ENCODE measurements at places on chromosomes 1 and 21.

DNA sequence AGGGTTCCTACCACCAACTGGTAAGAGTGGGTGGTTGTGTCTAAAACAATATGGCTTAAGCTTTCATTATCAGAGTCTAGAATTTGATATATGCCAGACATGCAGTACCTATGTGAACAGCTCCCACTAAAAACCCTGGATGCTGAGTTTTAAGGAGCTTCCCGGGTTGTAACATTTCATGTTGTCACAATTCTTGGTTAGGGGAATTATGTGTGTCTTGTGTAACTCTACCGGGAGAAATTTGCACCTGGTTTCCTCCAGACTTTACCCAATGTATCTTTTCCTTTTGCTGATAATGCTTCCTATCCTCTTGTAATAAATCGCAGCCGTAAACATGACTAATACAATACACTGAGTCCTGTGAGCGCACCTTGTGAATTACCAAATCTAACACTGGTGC, 48.3 kb downstream of the ARID4B start:
- DNase-seq, result no peak

DNA sequence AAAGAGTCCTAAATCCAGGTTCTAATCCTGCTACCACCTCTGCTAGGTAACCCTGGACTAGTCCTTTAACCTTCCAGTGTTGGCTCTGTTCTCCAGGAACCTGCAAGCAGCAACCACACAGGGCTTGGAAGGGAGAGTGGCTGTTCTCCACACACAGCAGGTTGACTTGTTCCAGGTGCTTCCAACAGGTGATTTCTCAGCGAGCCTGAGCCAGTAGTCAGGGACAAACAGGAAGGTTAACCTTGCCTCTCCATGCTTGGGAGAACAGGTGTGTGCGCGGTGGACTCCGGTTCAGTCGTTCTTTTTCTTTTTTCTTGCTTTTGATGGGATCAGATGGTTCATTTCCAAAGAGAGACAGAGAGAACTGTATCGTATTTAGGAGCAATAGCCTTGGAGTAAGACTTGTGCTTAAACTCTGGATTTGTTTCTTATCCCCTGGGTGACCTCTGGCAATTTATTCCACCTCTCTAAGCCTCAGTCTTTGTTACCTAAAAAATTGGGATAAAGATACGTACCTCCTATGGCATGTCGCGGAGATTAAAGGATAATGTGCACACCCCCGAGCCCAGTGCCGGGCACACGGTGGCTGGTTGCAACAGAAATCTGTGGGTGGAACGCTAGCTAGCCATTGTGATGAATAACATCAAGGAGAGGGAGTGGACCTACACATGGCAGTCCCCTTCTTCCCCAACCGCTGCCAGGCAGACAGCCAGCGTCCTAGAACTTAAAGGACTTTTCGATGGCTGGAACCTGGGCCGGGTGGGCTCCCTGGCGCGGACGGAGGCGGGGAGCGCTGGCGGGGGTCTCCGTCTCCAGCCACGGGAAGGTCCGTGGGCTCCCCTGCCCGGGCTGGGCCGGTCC, 583 bp upstream of the CACHD1 start:
- DNase-seq, result no peak

- no peak for DNase-seq
Observed at GRCh38 chr1:198693321-198693720, 54.5 kb downstream of the PTPRC start.

GRCh38 chr1:196372896-196373536, 235.2 kb downstream of the KCNT2 start:
- peak; percentile 13 for DNase-seq

GRCh38 chr1:8939000-8939265, 6.7 kb upstream of the CA6 start:
- no peak for DNase-seq

DNA sequence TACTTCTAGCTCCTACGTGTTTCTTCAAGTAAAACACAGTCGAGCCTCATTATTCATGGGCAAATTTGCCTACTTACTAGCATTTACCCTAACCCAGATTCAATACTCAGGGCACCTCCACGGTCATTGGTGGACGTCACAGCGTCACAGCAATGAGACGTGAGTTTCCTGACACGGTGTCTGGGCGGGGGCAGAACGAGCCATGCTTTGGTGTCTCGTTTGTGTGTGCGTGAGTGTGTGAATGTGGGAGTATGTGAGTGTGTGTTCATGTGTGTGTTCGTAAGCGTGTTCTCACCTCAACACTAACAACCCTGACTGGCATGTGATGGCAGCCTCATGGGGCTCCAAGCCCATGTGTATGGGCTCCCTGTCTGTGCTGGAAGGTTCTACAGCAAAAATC, 17.5 kb upstream of the COL18A1 start:
- no peak for DNase-seq

GRCh38 chr1:17229379-17229778, 19.5 kb upstream of the PADI3 start:
- DNase-seq, result no peak

DNA sequence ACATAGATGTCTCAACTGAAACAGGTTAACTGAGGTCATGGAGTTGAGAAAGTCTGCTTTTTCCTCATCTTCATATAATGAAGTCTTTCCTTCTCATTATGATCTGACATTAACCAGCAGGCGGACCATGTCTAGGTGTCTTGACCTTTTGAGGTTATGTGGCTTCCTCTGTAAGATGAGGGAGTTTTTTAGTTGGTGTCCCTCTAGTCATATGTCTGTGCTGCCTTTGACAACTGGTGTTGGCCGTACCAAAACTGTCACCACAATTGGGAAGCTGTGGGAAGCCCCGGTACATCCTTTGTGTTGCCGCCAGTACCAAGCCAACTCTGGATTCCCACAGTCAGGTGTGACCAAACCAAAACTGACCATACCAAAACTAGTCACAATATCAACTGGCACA, 105.1 kb downstream of the PBX1 start:
- no peak for DNase-seq

DNA sequence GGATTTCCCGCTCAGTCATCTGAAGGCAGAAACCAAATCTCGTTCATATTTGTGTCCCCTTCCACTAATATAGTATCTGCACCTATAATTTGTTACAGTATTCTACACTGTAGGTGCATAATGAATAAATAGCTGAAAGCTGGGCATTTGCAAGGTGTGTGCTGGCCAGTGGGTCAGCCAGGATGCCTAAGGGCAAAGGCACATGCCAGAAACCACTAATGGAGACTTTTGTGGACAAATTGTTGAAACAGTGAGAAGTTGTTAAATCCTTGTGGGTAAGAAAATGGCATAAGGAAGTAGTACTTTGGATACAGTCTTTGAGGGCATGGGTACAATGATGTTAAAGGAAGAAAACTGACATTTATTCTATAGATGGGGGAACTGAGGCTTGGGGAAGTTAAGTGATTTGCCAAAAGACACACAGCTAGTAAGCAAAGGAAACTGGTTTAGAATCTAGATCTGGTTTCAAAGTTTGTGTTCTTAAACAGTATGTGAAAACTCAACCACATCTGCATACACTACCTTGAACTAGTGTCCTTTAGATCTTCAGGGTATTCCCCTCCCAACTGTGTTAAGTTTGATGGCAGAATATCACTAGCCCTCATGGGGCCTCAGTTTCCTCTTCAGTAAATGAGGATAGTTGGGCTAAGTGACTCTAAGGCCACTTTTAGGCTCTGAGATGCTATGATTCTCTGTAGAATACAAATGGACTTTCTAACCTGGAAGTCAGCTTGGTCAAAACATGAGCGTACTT, 26.5 kb upstream of the LRRC8C start:
- no peak for DNase-seq

DNA sequence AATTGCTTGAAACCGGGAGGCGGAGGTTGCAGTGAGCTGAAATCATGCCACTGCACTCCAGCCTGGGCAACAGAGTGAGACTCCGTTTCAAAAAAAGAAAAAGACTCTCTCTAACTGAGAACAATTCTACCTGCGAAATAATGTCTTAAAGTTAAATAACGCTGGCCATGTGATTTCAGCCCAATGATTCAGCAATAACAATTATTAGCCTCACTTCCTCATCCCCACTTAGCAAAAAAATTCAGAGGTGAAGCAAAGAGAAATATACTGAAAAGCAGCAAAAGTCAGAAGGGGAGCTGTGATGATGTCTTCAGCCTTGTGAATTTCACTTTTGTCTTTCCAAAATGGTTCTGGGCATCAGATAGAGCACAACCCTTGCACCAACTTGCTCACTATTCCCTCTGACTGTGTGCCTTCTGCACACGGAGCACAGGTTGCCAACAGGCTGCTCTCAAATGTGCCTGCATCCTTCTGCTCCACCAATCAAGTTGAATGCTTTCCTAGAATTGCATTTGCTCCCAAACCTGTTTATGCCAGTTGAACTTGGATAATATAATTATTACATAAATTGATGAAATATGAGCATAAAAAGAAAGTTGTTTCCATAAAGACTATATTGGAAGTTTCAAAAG, 79.8 kb upstream of the IPO9 start:
- no peak for DNase-seq

- DNase-seq, result peak; percentile 47
Observed at GRCh38 chr1:229557200-229557850, 1.2 kb downstream of the ABCB10 start.

GRCh38 chr1:51567653-51568052, 48.6 kb upstream of the EPS15 start:
- no peak for DNase-seq

DNA sequence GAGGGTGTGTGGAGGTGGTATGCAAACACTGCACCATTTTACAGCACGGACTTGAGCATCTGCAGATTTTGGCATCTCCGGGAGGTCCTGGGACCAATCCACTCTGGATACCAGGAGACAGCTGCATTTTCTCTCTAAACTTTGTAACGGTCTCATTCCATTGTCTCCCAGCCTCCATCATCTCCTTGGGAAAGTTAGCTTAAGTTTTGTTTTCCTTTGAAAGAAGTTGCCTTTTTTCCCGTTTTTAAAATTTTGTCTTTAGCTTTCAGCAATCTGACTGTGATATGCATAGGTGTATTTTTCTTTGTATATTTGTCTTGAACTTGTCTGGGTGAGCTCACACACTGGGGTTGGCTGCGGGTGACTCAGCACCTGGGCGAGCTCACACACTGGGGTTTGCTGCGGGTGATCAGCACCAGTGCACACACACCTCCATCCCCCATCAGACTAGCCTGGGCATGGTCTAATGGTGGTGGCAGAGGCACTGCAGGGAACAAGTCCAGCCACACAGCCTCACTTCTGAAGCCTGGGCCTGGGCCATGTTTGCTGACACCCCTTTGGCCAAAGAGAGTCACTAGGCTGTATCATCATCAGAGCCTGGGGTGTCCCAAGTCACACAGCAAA, 32.1 kb upstream of the COL18A1 start:
- no peak for DNase-seq

DNA sequence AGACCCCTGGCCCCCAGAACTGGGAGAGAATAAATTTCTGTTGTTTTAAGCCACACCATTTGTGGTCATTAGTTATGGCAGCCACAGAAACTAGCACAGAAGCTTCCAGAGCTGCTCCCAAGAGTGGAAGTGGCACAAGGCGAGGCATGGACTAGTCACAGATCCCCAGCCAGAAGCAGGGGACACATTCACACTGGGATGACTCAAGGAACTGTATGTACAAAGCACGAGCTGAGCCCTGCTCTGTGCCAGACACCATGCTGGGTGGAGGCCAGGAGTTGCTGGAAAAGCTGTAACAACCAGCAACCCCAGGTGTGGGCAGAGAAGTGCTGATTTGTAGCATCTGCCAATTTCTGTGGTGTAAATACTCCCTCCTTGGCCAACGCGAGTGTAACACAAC, 55.6 kb downstream of the TCP10L start:
- DNase-seq, result no peak

GRCh38 chr1:113429461-113430153, 39.3 kb downstream of the MAGI3 start:
- DNase-seq, result no peak

DNA sequence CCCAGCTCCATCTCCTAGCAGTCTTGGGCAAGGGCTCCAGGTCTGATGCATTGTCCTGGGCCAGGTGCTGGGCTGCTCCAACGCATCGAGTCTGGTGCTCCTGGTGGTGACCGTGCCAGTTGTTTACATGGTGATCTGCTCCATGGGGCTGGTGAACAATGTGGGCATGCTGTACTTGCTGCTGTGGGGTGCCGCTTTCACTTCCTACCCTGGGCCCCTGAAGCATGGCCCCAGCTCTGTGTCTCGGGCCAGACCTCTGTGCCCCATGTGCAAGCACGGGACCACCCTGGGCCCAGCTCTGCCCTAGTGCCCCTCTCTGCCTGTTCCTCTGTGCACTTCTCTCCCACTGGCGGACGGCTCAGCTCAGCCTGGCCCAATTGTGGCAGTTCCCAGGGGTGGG, 119.4 kb downstream of the MAST2 start:
- no peak for DNase-seq

DNA sequence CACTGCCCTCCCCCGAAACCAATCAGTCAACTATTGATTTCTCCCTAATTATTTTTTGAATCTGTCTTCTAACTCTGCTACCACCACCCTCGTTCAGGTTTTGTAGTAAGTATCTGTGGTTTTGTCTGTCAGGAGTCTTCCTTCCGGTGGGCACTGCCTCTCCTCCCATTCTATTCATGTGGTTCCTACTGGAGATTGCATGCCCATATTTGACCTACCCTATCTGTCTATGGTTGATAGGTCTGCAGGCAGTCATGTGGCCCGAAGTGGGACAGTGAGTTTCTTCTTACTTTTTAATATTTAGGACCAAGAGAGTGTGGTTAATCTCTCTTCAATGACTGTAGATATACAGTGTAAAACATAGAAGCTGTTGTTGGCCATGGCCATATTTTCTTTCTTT, 17.8 kb upstream of the MAST2 start:
- no peak for DNase-seq

DNA sequence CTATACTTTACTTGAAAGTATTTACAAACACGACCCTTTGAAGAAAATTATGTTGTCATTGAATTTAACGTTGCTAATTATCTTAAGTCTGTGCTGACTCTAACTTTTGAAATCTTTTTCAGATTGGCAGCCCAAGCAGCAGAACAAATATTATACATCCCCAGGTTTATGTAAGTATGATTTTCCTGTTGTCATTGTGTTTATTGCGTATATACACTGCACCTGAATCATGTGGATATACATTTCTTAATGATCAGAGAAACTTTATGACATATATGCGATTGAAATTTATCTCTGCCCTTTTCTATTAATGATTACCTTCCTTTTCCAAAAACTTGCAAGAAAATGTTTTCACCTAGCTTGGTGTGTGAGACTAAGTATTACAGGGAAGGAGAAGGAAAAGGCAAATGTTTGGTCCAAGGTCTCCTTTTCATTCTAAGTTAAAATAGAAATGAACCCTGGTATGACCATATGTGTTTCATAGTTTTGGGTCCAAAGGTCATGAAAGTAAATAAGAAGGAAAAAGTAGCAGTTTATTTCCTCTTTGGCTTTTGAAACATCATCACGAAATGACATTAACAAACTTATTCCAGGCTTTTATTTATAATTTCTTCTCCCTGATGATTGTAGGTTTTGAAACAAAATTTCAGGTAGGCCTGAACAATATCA, 116.8 kb downstream of the VPS13D start:
- DNase-seq, result no peak

GRCh38 chr1:211511947-211512346, 20.0 kb upstream of the RD3 start:
- DNase-seq, result no peak

- no peak for DNase-seq
Observed at GRCh38 chr1:211704543-211704942, 29.1 kb upstream of the NEK2 start.

- no peak for DNase-seq
Observed at GRCh38 chr21:15686506-15686905, 43.3 kb upstream of the USP25 start.
